ENCODE measurements at places on chromosomes 7 and 10.

GRCh38 chr10:123642697-123643096 is 23.5 kb upstream of the GPR26 start:
- no peak for DNase-seq

DNA sequence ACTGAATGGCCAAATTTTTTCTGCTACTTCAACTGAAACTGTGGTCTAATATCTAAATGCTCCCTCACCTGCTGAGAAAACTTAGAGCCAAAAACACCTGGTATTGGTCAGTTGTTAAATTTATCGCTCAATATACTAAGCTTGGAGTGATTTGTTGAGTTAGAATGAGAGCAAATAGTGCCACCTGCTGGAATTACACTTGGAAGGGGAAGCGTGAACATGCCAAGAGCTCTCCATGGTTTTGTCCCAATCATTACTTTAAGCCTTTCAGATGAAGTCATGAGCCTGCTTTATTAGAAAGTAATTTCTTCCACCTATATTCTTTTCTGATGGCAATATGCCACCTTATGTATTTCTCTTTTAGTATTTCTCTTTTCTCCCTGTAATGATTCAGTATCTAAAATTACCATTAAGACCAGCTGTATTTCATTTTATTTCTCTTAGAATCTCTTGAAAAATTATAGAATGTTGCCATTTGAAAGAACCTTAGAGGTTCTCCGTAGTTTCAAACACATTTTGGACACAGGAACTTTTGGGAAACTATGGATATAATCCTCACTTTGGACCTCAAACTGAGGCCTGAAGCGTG is 447.8 kb upstream of the C7orf33 start:
- DNase-seq: no peak

DNA sequence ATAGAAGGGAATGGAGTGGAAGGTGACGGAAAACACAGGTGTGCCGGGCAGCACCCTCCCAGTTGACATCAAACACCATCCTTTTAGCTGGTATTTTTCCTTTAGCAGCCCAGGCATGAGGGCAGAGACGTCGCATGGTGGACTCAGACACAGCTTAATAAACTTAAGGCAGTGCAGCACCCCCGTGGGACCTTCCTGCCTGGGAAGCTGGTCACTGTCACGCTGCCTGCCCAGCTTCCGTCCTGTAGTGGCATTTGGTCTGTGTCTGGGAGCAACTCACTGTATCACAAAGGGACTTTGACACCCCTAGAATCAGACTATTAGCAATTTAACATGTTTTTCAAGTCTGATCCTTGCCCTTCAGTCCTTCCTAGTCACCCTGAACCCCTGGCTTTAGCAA is 35.8 kb downstream of the IL15RA start:
- DNase-seq: no peak

DNA sequence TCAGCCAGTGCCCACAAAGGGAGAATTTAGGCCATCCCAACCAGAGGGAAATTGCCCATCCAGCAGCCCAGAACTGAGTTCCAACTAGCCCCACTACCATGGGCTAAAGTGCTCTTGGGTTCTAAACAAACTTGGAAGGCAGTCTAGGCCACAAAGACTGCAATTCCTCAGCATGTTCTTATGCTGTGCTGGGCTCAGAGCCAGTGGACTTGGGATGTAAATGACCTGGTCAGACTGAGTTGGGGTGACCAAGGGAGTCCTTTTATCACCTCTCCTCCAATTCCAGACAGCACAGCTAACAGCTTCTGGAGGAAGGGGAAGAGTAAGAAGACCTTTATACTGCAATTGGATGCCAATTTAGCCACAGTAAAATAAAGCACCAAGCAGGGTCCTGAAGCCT is 607.2 kb upstream of the KCND2 start:
- DNase-seq: no peak

DNA sequence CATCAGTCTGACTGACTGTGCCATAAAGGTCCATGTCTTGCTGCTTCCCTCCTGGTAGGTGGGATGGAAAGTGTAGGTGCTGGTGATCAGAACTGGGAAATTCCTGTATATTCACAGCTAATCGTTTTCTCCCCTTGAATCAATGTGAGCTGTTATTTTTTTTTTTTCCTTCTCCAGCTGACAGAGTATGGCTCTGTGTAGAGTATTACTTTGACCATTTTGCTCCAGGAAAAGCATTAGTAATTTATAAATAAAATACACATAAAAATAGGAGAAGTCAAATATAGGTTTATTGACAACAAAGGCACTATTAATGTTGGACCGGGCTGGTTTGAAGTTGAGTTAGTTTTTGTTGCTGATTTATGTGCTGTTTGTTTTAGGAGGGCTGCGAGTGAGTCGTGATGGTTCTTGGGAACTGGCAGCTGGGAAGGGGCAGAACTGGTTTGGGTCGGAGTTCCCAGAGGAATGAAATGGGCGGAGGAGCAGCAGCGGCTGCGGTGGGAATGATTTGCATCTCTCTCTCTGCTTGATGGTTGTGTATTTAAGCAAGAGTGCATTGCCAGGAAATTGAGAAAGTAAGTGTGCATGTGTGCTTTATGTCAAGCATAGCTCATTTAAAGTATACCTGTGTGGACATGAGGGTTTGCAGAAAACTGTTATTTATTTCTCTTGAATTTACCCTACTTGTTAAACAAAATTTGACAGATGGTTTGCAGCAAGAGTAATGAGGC is 80.9 kb downstream of the LRMDA start:
- no peak for DNase-seq

DNA sequence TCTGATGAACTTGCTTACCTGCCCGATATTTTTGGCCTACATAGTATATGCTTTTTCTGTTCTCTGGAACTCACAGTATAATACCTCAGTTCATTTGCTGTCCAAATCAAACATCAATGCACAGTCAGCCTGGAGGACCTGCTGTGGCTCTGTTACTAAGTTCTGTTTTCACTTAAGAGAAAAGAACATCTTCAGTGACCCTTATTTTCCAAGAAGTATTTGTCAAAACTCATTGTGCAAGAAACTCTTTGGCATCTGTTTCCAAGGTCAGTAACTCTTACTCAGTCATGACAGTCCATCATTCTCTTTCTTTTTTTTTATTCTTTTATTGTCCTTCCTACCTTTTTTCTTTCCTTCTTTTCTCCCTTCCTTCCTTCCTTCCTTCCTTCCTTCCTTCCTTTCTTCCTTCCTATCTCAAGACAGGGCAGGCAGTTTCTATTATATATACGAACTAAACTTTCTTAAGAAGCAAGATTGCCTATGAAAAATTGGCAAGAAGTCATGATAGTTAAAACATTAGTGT is 37.8 kb upstream of the SEM1 start:
- no peak for DNase-seq

DNA sequence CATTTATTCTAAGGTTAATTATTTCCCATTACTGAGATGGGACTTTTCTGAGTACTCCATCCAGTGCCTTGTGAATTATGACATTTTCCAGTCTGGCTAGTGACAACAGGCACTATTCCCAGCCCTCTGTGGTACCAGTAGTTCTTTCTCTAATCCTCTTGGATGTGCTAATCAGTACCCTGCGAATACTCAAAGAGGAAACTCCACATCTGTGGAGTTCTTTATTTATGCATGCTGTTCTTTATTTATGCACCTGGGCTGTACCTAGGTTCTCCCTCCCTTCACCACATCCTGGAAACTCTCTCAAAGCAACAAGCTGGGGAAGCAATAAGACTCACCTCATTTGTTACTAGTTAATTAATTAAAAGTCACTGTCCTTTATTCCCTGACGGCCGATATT is 83.5 kb downstream of the TSPAN12 start:
- no peak for DNase-seq

DNA sequence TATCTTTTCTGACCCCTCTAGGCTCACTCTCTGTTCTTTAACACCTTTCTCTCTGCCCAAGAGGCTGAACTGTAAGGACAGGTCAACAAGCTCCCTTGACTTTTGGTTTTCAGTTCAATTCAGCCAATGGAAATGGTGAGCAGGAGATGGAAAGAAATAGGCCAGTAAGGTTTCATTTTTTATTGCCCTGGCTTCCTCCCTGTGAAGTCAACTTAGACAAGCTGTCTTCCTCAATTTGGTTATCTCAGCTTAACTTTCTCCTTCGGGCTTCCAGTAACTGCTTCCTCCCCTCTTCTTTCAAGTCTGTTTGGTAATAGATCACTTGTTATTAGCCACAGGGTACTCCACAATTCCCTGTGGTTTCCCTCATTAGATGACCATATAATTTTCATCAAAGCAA is 19.7 kb downstream of the LIPK start:
- DNase-seq: no peak

DNA sequence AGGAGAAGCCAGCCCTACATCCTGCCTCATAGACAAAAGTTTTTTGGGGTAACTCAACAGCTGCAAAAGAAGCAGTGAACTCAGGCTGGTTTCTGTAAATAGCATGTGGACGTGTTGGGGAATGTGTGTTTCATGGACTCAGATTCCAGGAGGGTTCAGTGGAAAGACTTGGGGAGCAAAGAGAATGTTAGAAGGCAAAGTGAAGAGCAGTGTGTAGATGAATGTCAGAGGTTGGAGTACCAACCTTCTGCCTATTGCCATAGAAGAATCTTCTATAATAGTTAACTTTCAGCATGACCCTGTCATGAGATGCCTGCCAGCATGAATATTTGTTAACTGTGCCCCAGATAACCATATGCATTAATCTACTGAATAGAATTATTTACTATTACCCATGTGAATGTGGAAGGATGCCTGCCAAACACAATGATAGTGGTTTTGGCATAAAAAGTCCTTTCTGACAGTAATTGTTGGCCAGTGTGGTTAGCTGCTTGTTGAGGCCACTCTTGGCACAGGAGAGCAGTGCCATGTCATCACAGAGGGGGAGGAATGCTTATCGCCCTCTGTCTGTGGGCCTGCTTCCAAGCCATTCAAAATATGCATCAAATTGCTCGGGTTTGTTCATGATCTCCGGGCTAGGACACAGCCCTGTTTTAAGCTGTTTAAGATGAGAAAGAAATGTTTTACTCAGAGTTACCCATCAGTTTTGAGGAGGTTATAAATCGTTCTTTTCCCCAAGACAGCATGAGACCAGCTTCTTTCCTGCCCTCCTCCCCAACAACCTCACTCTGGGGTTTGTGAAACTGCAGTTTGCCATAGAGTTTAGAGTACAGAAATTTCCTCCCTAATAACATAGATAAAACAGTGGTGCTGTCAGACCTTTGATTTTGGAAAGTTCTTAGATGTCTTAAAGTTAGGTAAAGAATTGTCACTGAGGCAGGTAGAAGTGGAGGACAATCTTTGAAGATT is 165.3 kb downstream of the WNT2 start:
- peak; percentile 43 for DNase-seq

Measured in posterior cingulate gyrus (tissue), 11 donors.